COR-L47 (cell line): ENCODE measurements at places on chromosomes 2 and 18.

GRCh38 chr2:28713577-28714298, 37.9 kb upstream of the PPP1CB start:
- DNase-seq, result no peak

GRCh38 chr2:105473011-105473410, 74.2 kb upstream of the FHL2 start:
- DNase-seq, result no peak

GRCh38 chr18:48818329-48819254, 132.2 kb downstream of the SMAD7 start:
- DNase-seq, result no peak

DNA sequence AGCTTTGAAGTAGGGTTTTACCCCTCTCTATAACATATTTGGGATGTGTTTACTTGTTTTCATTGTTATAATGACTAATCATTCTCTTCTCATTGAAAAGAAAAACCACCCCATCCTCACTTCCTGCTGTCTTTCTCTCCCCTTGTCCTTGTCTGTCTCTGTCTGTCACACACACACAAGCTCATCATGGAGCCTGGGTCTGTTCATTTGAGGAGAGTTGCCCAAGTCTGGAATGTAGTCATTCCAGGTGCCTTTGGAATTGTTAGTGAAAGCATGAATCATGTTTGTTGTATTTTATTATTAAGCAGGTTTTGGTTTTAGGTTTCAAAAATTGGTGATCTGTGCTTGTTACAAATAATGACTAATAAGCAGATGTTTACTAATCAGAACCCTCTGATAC, 133.5 kb upstream of the IL1R2 start:
- no peak for DNase-seq

DNA sequence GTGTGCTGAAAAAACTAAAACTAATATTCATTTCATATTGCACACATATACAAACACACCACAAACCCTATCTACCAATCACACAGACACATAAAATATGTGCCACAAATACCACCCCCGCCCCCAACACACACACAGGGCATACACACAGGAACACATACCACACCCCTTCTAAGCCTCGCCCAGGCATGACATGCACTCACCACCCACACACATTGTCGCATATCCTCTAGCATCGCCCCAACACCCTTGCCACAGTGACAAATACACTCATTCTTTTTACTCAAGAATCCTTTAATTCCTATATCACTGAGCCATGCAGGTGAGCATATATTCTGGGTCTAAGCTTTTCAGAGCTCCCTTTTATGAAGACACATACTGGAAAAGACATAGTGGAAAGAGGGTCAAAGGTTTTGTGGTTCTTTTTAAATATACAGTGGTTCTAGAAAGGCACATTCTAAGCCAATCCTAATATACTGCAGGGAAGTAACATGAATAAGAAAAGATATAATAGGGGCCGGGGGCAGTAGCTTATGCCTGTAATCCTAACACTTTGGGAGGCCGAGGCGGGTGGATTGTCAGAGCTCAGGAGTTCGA, 24.5 kb upstream of the LCLAT1 start:
- DNase-seq, result no peak
